ENCODE measurements at places on chromosomes 12 and 14.

- DNase-seq: no peak
Measured at GRCh38 chr14:60327447-60328331, 78.7 kb downstream of the PPM1A start.

- DNase-seq: no peak
Measured at GRCh38 chr14:91827746-91828145, 39.6 kb downstream of the TC2N start.

GRCh38 chr14:37422748-37423147, 172.3 kb downstream of the FOXA1 start:
- DNase-seq: no peak

- DNase-seq: peak; percentile 58
Measured at GRCh38 chr12:4283512-4284255, 10.1 kb downstream of the CCND2 start.

GRCh38 chr14:54366736-54367735, 29.8 kb upstream of the CDKN3 start:
- DNase-seq: no peak

DNA sequence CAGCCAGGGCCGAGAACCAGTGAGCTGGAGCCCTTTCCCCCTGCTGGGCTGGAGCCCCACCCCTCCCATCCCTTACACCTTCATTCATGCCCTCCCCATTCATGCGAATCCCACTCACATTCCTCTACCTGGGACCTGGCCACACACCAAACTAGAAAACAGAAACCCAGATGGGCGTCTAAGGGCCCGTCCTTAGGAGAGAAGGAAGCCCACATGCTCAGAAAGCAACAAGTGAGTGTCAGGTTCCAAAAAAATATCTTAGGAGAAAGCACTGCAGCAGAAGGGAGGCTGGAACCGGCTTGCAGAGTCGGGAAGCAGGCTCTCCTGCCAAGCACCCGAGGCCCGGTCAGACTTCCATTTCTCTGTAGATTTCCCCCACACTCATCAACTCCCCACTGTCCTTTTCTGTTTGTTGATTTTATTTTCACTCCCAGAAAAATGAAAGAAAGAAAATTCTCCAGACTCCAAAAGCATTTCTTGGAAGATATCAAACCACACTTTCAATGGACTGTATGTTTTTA, 13.6 kb downstream of the BCL11B start:
- no peak for DNase-seq

GRCh38 chr14:50831726-50832168, 785 bp upstream of the NIN start:
- no peak for DNase-seq

DNA sequence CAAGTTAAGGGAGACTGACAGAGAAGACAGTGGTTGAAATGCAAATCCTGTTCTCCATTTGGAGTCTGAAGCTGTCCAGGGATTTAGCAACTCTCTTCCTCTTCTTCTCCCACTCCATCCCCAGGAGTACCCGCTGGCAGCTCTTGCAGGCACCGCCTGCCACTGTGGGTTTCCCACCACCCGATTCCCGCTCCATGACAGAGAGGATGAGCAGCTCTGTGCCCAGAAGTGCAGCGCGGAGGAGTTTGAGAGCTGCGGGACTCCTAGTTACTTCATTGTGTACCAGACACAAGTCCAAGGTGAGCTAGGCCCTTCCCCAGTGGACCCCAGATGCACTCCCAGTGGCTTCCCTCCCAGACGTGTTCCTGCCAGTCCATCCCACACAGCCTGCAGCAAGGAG, 97.8 kb downstream of the WSCD2 start:
- DNase-seq: no peak

- DNase-seq: no peak
Measured at GRCh38 chr12:112322882-112323547, 59.2 kb downstream of the HECTD4 start.

GRCh38 chr12:64293654-64294364, 71.7 kb upstream of the KICS2 start:
- DNase-seq: no peak

GRCh38 chr14:81235096-81235495, 14.3 kb upstream of the GTF2A1 start:
- DNase-seq: no peak

- DNase-seq: peak; percentile 66
Measured at GRCh38 chr14:87992346-87992717, 650 bp downstream of the GALC start.

GRCh38 chr12:132458846-132459641, 30.9 kb upstream of the FBRSL1 start:
- no peak for DNase-seq

DNA sequence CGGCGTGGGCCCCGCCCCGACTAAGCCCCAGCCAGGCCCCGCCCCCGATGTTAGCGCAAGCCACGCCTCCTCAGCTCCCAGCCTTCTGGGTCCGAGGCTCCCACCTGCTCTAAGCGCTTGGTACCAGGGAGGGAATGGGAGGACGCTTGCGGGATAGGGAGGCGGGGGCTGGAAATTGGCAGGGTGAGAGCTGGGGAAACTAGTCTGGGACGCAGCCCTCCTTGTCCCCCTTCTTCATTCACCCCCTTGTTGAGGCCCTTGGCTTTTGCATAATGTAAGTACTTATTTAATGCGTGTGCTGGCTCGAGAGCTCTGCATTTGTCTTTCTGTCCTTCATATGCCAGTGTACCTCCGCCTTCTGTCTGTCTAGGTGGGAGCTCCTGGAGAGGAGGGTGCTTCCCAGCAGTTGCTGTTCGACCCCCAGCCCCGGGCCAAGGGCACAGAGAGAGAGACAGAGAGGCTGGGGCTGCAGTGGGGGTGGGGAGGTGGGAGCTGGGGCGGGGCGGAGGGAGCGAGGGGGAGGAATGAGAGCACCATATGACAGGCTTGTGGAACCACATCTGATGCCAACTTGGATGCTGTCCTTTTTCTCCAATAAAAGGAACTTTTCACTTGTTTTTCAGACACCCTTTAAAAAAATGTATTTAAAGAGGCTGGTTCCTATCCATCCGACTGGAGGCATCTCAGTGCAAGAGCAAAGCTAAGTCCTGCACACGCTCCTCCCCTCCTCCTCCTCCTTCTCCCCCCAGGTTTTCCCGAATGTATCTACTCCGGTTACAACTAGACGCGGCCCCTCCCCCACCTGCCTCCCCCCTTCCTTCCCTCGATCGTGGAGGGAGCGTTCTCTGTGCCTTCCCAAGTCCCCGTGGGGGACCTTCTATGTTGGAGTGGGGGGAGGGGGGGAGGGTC, 25.6 kb upstream of the MAP1LC3B2 start:
- peak; percentile 30 for DNase-seq

DNA sequence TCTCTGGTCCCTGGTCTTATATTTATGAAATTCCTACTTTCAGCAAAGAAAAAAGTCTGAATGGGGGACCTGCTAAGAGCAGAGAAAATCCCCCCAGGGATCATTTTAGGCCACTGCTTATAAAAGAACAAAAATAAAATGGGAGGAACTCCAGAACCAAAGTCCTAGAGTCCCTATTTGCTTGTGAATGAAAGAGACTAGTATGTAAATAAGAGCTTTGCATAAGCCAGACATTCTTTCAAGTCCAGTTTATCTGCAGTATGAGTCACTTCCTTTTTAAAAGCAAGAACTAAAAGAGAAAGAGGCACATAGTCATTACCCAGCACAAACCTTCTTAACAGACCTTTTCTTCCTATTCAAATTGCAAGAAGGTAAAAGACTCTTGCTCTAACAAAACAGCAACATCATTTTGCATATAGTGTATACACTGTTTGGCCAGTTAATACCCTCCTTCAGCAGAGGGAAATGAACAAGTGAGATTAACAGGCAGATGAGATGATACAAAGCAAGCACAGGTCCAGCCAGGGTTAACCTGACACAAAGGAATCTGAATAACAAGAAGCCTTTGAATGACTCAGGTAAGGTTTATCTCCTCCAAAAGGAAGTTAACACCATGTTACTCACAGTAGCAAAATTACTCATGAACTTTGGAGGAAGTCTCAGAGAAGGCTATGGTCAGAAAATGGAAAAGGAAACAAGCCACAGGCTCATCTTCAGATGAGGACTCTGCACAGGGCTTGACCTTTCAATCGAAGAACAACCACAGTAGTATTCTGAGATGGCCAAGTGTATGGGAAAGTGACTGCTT, 87.3 kb downstream of the PHLDA1 start:
- no peak for DNase-seq

GRCh38 chr14:52919971-52920370, 30.9 kb downstream of the FERMT2 start:
- DNase-seq: no peak

DNA sequence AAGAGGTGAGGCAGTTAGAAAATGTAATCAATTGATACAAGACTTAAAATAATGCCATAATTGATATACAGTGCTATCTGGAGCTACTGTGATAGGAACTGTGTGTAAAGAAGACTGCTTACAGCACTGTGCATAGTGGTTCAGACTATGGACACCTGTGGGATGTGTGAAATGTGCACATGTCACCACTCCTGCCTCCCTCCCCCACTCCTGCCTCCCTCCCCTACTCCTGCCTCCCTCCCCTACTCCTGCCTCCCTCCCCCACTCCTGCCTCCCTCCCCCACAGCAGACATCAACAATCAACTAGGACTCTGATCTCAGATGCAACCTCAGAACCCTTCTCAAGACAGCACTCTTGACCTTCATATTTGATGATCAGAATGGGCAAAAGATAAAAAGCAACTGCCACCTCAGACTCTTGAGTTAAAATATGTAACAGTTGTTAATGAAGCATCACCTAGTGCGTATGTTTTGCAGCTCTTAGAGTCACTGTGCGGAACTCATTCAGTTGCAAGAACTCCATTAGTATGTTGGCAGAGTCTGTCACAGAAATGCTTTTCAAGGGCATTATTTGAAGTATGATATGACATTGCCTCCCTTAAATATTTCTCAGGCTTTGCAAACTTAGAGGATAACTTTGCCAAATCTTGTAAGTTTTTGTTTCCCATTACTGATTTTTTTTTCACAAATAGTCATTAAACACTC, 255.2 kb upstream of the DDHD1 start:
- DNase-seq: no peak

DNA sequence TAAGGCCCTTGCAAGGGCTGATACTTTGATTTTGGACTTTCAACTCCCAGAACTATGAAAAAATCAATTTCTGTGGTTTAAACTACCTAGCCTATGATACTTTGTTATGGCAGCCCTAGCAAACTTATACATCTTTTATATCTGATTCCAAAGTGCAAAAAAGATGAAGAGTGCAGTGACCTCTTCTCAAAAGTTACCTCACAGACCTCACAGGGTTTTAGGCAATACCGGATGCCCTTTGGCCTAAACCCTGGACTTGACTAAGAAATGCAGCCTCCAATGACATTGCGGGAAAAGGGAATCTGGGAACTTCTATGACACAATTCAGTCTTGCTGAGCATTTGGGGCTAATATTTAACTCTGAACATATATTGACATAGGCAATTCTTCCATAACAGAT, 63.3 kb downstream of the IGF1 start:
- DNase-seq: no peak

- DNase-seq: no peak
Measured at GRCh38 chr12:13233830-13234641, 37.5 kb downstream of the EMP1 start.

- DNase-seq: no peak
Measured at GRCh38 chr12:95549392-95550084, 1.7 kb downstream of the USP44 start.

GRCh38 chr12:80937391-80938238, at the start of gene LIN7A:
Gene LIN7A (minus strand): TSS chr12:80937934. CDS start chr12:80937722, 212 bp downstream.
- no peak for DNase-seq

DNA sequence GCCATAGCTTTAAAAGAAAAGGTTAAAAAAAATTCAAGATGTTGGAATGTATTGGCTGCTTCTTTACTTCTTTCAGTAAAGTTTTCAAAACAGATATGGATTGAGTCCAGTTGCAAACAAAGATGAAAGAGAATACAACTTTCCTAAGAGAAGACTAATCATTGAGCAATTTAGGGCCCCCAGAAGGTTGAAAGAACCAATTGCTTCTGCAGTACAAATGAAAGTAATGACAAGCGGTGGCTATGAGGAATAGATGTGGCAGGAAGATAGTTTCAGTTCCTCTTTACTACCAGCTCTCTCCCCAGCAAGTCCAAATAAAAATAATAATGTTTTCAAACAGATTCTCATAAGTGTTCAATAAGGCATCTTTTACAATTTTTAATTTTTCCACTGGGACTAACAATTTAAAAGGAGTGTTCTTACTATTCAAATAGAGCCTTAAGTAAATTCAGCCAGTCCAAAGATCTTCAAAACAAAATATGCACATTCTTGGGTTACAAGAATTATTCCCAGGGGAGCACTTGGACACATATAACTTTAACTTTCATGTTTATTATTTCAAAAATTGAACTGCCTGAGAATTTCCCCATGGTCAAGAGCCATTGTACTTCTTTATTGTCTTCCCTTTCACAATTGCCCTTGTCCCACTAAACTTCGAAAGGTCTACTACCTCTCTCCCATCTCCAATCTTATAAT, 62.3 kb upstream of the PPP1R12A start:
- no peak for DNase-seq

GRCh38 chr14:52111583-52111982, 42.7 kb upstream of the NID2 start:
- no peak for DNase-seq

DNA sequence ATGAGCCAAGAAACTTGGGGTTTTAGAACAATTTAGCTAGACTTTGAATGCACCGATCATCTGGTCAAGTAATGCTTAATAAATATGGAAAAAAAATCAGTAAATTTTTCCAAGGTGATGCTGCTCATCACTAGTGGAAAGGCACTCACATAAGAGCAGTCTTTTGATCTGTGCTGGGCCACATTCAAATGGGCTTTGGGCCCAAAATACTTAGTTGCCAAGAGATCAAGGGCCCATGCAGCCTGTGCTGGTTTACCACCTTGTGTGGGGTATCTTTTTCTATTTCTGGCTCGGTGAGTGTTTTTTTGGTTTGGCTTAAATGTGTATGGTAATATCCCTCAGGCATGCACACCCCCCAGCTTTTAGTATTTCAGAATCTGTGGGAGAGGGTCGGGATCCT, 943.2 kb downstream of the TMTC2 start:
- DNase-seq: no peak

- no peak for DNase-seq
Measured at GRCh38 chr12:32819424-32819823, 63.7 kb upstream of the YARS2 start.

DNA sequence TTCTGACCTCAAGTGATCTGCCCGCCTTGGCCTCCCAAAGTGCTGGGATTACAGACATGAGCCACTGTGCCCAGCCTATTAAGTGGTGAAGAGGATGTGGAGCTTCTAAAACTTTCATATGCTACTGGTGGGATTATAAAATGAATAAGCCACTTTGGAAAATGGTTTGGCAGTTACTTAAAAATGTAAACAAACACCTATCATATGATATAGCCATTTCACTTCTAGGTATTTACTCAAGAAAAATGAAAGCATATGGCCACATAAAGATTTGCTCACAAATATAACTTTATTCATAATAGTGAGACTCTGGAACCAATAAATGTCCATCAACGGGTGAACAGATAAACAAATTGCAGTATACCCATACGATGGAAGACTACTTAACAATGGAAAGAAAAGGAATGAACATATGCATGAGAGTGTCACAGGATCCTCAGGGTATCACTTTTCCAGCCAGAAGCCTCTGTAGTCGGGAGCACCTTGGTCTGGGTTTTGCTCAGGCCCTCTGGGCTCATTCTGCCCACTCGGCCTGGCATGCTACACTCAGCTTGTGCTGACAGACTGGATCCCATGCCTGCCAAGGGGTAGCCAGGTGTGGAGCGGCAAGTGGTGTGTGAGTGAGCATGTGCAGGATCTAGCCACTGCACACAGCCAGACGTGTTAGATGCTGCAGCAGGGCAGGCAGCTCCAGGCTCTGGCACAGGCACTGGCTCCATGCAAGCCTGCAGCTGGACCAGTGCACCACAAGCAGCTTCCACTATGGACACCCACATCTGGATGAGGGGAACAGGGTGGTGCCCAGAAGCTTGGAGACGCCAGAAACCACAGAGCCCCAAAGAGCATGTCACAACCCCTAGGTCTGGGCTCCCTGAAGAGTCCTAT, 213.2 kb upstream of the DIO3 start:
- no peak for DNase-seq

Measured in ascending aorta (tissue), 2 donors.